ENCODE measurements at places on chromosomes 5 and 9. TPM values are rescaled to one million over a fixed set of nuclear protein-coding genes. Genes with fewer than 3 reads are reported as not detected.

PCDHGA10 gene
- 10.5 TPM for total RNA-seq

ADAMTSL1 gene
- 3.6 TPM for total RNA-seq

GPR150 gene
- total RNA-seq = not detected

ECM2 gene
- total RNA-seq = 13.8 TPM

GARIN3 gene
- not detected for total RNA-seq

ATOX1 gene
- 119 TPM for total RNA-seq

PCDHAC1 gene
- total RNA-seq = 0.80 TPM

PCDHB13 gene
- total RNA-seq = 3.7 TPM

TMEM8B gene
- total RNA-seq = 7.9 TPM

FOXD4L5 gene
- total RNA-seq = 0.29 TPM

CD74 gene
- total RNA-seq = 393 TPM

KLF9 gene
- 206 TPM for total RNA-seq

B4GALT1 gene
- total RNA-seq = 66.2 TPM

SEMA6A gene
- total RNA-seq = 40.3 TPM

FCHO2 gene
- 46.7 TPM for total RNA-seq

MYMK gene
- total RNA-seq = not detected

PCA3 gene
- 0.16 TPM for total RNA-seq

PRELID1 gene
- 68.8 TPM for total RNA-seq

ZNF608 gene
- total RNA-seq = 15.7 TPM

NTNG2 gene
- 0.29 TPM for total RNA-seq
